ENCODE measurements at places on chromosomes 3 and 15. TPM values are rescaled to one million over a fixed set of nuclear protein-coding genes. Genes with fewer than 3 reads are reported as not detected.

- DNase-seq: no peak
Observed at GRCh38 chr3:15781637-15782402, 16.0 kb downstream of the ANKRD28 start.

DNA sequence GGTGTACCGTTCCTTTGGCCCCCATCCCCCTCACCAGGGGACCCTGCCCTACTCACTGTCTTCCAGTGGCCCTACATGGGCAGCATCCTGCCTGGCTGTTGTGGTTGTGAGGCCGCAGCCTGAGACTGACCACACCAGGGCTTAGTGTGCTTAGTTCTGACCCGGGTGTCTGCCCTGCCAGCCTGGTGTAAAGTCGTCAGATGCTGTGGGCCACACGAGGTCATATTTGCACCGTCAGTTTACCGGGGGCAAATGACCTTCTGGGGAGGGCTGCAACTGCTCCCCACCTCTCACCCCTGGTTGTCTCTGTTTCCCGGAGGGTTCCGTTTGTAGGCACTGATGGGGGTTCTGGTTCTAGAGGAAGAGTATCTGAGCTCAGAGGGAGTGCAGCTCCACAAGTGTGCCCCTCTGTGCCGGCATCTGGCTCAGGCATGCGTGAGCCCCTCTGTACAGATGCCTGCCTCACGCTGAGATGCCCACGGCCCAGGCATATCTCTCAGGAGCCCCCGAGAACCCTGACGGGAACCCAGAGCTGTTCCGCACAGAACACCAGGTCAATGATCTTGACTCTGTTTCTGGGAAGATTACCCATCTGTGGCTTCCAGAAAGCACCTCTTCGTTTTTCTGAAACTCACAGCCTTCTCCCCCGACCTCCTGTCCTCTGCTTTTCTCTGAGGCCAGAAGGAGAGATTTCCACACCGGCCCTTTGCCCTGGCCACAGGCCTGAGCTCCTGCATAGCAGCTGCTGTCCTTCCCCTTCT is 19.2 kb downstream of the KLF13 start:
- DNase-seq: no peak

GRCh38 chr3:22496641-22497040 is 706.5 kb upstream of the UBE2E2 start:
- DNase-seq: no peak

- no peak for DNase-seq
Observed at GRCh38 chr3:8416965-8417364, 84.7 kb upstream of the LMCD1 start.

Gene LIPC
- total RNA-seq: 0.14 TPM

DNA sequence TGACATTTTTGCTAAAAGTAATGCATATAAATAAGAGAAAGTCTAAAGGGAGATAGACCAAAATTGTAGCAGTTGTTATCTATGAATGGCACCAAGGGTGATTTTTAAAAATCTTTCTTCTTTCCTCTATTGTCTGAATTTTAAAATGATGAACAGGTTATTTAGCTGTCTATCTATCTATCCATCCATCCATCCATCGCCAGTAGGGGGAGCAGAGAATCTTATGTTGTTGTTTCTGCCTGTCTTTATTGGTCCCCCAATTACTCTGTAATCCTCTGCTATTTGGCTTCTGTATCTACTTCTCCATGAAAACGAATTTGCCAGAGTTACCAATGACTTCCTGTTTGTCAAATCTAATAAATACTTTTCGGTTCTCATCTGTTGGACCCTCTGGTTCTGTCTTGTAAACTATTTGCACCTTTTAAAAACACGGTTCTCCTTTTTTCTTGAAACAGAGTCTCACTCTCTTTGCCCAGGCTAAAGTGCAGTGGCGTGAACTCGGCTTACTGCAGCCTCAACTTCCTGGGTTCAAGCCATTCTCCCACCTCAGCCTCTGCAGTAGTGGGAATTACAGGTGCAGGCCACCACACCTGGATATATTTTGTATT is 86.0 kb downstream of the ECT2 start:
- no peak for DNase-seq

- no peak for DNase-seq
Observed at GRCh38 chr3:159782724-159783421, 205.8 kb upstream of the IL12A start.

Gene PLSCR5
- not detected for total RNA-seq

Gene RAB27A
- total RNA-seq: 50.6 TPM

- DNase-seq: peak; percentile 32
Observed at GRCh38 chr3:156631323-156631722, 43.1 kb upstream of the TIPARP start.

All from prostate gland (tissue), 2 donors.